Myocyte (in vitro differentiated cells): ENCODE measurements at places on chromosomes 5 and 9.

- peak; percentile 69 for DNase-seq
Measured at GRCh38 chr9:127803507-127804352, 1.0 kb downstream of the FPGS start.

- no peak for DNase-seq
Measured at GRCh38 chr9:38067859-38068681, 957 bp downstream of the SHB start.

DNA sequence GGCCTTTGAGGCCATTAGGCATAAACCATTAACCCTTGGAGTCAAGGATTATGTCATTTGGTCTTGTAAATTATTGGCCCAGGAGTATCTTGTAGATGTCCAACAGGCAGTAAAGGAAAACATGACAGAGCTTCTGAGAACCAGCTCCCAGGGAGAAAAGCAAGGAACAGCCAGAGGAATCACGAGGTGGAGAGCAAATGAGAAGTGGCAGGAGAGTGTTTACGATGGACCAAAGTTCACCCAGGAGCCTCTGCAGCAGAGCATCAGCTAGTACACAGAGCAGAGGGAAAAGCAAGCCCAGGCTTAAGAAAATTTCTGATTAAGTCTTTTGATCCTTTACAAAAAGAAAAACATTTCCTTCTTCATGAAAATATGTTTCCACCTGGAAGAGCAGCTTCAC, 206.2 kb downstream of the NDUFS4 start:
- DNase-seq: no peak

DNA sequence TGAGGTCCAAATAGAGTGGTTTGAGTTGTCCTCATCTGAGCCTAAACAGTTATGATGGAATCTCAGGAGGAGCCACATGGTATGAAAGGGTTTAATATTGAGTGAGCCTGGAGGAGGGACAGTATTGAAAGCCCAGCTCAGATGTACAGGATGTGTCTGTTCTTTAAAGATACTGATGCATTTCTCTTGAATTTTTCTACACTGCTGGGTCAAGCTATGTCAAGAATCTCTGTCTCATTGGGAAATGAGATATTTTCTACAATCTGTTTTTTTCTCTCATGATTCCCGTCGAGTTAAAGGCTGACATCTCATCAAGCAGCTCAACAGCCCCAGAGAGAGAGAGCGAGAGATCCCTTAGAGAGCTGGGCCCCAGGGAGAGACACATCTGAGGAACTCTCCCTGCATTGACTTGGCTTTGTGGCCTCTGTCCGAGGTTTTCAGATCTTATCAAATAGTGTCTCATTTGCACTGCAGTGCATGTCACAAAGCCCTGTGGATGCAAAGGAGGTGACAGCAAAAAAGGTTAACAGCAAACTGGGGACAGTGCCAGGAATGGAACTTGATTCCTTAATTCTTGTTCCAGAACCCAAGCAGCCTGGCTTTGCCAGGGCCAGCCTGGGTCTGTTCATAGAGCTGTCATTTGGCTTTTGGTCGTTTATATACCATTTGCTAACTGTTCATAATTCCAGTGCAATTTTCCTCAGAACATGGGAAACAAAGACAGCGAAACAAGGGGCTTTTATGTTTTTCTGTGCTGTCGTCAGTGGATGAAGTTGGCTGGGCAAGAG, 19.0 kb upstream of the ACTBL2 start:
- DNase-seq: peak; percentile 44

DNA sequence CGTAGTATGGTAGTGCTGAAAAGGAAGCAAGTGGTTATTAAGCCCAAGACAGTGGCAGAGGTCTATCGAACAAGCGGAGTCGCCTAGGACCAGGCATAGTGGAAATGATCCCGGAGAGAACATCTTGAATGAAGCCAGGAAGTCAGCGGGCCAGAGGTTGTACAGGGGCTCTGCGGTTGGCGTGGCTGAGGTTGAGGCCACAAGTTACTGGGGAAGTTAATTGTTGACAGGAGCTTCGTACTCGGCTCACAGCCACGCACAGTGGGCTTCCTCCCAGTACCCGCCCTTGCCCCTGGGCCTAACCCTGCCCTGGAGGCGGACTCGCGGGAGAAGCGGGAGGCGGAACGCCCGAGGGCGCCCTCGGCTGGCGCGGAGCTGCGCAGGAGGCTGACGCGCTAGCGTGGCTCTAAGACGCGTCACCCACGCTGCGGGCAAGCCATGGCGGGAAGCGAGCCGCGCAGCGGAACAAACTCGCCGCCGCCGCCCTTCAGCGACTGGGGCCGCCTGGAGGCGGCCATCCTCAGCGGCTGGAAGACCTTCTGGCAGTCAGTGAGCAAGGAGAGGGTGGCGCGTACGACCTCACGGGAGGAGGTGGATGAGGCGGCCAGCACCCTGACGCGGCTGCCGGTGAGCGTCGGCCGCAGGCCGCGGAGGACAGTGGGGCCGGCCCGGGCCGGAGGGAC, at the start of gene FBXO4:
Gene FBXO4 (plus strand): TSS at position 410 of the 683 bp plus-strand sequence. CDS start 29 bp downstream, at position 439.
- peak; percentile 85 for DNase-seq

- no peak for DNase-seq
Measured at GRCh38 chr5:55932700-55933099, 62.1 kb downstream of the IL6ST start.

GRCh38 chr9:35529161-35529823, 39.4 kb downstream of the RUSC2 start:
- DNase-seq: no peak

GRCh38 chr5:77558266-77558665, 66.2 kb upstream of the WDR41 start:
- no peak for DNase-seq

DNA sequence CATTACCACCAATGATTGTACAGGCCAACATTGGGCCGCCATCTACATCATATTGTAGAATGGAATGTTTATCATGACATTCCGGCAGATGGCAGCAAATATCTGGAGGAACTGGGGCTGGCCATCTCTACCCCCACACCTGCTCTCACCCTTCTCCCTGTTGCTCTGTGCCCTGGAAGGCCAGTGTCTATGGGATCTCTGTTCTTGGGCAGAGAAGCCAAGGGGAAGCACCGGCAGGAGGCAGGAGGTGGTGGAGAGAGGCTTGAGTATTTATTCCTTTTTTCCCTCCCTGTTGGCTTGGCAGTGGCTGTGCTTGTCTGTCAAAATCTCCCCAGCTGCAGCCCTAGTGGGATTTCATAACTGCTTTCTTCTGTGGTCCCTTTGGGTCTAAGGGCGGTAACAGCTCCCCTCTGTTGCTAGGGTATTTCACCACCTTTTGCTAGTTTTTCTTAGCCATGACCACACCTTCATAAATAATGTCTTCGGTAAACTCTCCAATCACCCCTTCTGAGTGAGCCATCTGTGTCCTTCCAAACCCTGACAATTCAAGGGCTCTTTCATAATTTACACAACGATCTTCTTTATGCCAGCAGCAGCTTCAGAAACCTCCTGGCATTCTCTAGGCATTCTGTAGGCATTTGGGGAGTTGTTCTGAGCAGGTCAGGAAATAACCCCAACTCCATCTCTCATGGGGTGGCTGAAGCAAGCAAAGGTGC, 225.8 kb downstream of the MELK start:
- peak; percentile 19 for DNase-seq

DNA sequence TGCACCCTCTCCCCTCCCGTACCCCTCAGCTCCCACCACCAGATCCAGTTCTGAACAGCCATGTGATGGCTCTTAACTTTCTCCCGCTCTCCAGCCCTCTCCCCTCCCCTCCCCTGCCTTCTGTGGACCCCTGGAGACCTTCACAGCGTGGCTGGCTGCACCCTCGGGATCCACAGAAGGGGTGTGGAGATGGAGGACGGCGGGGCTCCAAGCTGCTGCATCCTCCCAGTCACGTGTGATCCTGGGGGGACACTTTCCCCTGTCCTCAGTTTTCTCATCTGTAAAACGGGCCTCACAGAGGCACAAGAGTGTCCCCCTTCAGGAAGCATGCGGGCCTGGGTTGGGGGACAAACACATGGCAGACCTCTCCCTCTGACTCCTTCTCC, 276.0 kb upstream of the MVB12B start:
- no peak for DNase-seq

GRCh38 chr9:84862810-84863287, 193.3 kb downstream of the NTRK2 start:
- peak; percentile 71 for DNase-seq

DNA sequence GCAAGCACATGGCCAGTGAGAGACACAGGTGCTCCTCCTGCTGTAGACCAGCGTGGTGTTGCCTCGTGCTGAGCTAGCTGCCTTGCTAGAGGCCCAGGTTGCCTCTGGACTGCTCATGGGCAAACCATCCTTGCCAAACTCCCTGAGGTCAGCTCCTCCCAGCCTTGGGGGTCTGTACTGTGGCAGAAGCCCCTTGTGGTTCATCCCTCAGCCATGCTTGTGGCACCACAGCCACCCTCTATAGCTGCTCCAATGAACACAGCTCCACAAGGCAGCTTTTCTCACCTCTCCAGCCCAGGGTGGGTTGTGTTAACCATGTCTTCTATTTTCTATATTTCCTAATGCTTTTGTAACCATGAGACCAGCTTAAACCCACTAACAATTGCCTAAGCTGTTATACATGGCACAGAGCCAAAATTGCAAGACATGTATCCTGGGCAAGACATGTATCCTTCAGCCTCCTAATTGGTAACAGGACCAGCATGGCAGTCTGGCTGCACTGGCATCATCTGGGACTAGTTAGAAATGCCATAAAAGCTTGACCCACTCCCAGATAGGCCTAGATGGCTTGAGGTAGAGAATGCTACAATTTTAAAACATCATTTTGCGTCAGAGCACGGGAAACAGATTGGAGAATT, 183.1 kb upstream of the S1PR3 start:
- no peak for DNase-seq

DNA sequence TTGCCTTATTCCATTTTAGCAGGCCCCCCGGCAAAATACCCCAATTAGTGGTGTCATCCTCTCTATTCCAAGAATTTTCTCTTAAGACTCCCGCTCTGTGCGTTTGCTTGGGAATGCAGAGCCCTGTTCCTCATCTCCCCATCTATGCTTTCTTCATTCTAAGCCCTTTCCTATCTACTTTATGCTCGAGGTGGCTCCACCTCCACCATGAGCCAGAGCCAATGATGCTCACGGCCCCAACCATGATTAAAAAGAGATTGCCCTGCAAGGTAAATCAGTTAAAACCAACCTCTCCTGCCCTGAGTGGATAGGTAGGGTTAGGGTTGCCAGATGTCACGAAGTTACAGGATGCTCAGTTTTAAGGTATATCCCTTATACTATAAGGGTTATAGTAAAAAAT, 677 bp upstream of the TXNDC15 start:
- DNase-seq: no peak

- peak; percentile 29 for DNase-seq
Measured at GRCh38 chr9:89351584-89352300, 33.4 kb downstream of the SECISBP2 start.

DNA sequence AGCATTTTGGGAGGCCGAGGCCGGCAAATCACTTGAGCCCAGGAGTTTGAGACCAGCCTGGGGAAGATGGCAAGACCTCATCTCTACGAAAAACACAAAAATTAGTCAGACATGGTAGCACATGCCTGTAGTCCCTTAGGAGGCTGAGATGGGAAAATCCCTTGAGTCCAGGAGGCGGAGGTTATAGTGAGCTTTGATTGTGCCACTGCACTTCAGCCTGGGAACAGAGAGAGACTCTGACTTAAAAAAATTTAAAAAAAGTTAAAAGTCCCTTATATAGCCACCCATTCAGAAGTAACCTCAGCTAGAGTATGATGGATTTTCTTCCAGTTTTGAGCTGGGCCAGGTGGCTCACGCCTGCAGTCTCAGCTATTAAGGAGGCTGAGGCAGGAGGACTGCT, 72.4 kb downstream of the UGCG start:
- no peak for DNase-seq

DNA sequence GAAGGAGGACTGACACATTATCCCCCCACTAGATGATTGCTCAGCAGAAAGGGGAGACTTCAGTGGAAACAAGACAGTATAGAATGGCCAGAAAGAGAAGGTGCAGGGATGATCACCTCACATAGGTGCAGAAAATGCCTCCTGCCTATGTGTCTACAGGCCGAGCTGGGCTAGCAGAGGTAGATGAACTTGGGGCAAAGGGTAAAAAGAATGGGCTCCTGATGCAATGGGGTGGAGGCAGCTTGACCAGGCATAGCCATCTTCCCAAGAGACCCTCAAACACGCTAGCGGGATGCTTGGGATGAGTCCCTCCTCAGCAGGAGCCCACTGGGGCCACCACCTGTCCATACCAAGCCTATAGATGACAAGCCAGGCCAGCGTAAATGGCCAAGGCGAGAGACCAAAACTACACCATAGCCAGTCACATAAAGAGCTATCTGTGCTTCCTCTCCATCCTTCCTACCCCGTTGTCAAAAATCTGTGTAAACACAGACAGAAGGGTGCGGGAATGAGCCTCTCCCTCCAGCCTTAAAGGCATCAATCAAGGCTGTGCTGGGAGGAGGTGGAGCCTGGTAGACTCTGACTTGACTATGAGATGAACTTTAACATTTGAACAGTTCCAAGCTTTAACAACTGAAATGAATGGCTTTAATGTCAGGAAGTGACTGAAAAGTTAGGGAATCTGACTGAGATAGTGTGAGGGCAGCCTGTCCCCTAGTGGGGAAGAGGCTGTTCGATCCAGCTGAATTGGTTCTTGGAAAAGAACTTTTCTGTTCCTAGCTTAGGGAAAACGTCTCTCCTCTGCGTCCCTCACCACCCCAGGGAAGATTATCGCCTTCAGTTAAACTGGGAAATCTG, 10.4 kb downstream of the C9orf152 start:
- DNase-seq: no peak

DNA sequence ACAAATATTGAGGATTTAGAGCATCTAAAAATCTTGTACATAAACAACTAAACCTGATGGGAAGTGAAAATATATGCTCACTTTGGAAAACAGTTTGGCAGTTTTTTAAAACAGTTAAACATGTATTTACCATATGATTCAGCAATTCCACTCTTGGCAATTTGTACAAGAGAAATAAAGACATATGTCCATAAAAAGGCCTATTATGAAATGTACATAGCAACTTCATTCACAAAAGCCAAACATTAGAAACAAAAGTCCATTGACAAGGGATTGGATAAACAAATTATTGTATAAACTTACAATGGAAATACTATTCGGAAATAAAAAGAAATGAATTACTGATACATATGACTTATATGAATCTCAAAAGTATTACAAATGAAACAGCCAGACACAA, 196.2 kb upstream of the SLC24A2 start:
- no peak for DNase-seq

DNA sequence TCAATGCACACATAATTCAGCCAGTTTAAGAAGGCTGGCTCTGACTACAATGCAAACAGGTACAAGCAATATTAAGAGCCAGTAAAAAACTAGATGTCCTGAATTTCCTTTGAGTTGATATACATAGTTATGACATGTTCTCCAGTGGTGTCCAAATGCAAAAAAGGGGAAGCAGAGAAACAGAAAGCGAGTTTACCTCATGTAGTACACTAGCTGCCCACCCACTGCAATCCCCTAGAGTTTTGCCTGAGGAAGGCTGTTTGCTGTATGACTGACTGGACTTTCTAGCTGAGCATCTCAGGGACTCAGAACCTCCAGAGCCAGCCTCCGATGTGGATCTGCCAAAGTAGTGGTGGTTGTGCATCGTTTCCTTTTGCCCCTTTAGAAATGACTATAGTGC, 44.8 kb upstream of the SLC1A3 start:
- no peak for DNase-seq

GRCh38 chr9:8860086-8860485, 1060.5 kb upstream of the DMAC1 start:
- DNase-seq: no peak
